Right kidney (tissue), 9 donors: ENCODE measurements at places on chromosomes 12 and 14.

GRCh38 chr12:25701290-25701689 is 148.2 kb upstream of the LMNTD1 start:
- no peak for DNase-seq

DNA sequence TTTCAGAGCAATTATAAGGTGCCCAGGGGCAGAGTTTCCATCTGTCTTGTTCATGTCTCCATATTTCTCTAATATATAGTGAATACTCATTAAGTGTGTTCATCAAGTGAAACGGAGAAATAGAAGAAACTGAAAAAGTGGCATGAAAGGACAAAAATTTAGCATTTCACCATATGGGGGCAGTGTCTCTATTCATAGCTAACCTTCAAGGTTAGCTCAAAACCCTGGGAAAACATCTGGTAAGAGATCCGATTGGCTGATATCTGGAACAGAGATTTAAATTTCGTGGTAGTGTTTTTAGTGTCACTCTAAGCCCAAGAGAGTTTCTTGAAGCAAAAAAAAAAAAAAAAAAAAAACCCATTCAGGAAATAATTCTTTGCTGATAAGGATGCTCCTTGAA is 367.5 kb downstream of the DAD1 start:
- no peak for DNase-seq

DNA sequence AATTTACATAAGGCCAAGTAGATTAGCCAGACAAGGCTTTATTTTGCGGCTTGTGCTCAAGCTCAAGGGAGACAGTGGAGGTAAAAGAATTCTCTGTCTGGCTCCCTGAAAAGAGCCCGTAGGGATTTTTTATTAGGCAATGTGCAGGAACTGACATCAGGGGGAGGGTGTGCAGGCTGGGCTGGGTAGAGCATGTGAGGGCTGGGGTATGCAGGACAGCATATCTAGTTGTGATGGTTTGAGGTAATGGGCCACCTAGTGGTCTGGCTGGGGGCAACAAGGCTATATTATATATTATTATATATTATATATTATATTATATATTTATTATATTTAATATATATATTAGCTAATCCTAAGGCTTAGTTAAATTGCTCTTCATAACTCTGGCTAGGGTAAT is 102.1 kb downstream of the TMEM117 start:
- DNase-seq, result no peak

DNA sequence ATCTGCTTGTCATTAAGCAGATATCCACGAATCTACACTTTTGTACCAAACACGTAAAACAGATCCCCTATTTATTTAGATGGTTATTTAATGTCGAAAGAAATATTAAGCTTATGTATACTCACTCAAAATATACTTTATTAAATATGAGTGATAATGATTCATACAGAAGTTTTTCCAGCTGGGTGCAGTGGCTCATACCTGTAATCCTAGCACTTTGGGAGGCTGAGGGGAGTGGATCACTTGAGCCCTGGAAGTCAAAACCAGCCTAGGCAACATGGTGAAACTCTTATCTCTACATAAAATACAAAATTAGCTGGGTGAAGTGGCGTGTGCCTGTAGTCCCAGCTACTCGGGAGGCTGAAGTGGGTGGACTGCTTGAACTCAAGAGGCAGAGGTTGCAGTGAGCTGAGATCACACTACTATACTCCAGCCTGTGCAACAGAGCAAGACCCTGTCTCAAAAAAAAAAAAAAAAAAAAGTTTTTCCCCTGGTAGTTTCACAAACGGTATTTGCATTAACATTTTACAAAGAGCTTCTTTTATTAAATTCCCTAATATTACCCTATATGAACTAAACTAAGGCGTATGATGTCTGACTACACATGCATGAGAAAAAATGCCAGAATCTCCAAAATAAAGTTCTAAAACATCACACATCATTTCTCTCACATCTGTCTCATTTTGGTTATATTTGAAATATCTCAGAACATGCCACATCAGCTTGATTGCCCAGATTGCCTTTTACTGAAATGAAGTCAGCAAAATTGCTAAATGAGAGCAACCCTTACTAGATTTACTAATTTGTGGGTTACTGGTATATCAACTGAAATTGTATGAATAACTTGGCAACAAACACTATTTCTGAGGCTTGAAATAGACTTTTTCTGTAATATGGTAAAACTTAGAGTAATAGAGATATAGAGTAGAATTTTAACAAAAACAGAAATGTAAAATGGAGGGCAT is 74.9 kb downstream of the PAWR start:
- no peak for DNase-seq

GRCh38 chr14:89658977-89659670 is 242.1 kb upstream of the FOXN3 start:
- no peak for DNase-seq

DNA sequence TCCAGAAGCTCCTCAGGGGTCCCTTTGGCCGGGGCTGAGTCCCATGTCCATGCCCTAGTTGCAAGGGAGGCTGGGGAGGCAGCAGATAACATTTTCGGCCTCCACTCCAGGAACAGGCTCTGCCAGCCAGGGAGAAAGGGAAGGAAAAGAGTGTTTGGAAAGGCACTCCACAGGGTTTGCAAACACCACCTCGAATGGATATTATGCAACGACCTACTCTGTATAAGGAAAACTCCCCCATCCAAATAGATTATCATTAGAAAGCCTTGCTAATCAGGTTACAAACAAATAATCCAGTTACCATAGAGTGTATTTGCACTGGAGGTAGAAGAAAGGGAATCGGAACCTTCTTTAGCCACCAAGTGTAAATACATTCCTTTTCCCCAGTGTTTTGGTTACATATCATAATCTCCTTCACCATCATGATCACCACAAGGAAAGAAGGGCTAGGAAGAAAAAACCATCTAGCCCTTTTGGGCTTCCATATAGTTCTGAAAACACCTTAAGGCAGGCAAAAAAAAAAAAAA is 40.4 kb downstream of the TMCC3 start:
- DNase-seq, result no peak

GRCh38 chr14:55416866-55417265 is 5.2 kb upstream of the ATG14 start:
- no peak for DNase-seq

DNA sequence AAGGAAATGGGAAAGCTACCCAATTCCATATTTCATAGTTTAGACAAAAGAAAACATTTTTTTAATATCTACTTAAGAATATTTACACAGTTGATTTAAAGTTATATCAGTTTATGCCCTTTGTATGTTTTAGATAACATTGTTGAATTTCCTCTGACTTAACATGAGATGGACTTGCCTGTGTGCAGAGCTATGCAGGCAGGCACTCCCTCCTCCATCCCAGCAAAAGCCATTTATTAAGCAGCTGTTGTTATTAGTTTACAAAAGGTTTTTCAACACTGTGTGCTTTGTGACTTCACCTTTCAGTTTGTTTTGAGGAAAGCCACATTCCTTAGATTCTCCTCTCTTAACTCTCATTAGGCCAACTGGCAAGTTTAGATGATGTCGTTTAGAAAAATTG is 337.5 kb upstream of the PDE3A start:
- no peak for DNase-seq

- DNase-seq, result no peak
Measured at GRCh38 chr12:99427104-99427503, 220.4 kb upstream of the GARIN6 start.

DNA sequence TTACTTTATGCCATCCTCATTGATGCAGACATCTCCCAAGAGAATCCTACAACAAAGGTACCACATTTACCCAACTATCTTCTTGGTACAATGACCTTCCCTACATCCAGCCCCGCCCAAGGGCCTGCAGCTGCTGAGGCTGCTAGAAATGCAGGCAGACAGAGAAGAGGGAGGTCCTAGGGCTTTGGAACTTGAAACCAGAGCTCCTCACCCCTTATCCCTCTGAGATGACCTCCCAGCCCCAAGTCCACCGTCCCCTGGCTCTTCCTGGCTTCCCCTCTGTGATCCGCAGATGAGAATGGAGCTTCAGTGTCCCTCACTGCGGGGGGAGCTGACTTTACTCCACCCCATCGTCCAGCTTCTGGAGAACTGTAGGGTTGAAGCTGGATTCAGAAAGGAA is 1.6 kb upstream of the TNFRSF1A start:
- no peak for DNase-seq
